ENCODE measurements at places on chromosomes 12 and 14.
A peak's percentile ranks its signal among the peaks of the same experiment; 100 is the strongest.

GRCh38 chr14:101018561-101019290, 115.2 kb upstream of the RTL1 start:
- peak; percentile 1 for DNase-seq

GRCh38 chr12:56571121-56571520, 49.5 kb downstream of the RBMS2 start:
- DNase-seq: no peak

DNA sequence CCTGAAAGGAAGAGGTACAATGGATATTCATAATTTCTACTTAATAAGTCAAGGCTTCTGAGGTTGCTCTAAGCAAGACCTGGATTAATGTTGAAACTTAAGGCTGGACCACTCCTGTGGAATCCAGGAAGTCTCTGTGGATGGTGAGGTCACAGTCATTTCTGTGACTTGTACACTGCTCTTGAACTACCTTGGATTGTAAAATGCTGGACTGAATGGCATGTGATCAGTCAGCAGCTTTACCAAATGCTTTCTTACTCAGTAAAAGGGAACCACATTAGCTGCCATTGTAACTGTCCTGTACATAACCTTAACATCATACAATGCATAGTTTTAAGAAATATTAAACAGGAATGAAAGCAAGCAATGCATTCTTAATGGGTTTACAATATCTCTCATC, 182.9 kb downstream of the NOVA1 start:
- no peak for DNase-seq

DNA sequence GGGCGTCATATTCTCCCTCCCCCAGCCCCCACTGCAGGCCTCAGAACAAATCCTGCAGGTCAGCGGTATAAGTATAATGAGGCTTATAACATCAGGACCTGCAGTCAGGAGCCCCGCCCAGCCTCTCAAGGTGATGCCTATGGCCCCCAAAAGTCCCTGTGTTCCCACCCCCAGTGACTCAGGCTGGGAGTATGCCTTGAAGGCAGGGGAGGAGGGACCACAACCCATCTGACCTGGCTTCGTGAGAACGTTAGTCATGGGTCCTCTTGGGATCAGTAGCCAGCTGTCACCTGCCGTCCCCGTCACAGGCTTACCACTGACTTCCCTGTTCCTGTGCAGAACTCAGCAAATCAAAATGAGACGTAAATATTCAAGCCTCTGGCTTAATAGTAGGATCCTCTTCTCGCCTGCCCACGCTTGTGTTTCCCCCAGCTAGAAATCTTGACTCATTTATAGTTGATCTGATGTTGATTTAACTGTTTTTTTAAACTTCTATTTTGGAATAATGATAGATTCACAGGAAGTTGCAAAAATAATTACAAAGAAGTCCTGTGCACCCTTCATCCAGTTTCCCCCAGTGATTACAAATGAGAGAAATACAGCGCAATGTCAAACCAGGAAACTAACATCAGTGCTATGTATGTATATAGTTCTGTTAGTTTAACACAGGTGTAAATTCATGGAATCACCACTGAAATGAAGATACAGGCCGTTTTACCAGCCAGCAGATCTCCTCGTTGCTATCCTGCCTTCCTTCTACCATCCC, 107.5 kb downstream of the ADGRD1 start:
- DNase-seq: peak; percentile 52

DNA sequence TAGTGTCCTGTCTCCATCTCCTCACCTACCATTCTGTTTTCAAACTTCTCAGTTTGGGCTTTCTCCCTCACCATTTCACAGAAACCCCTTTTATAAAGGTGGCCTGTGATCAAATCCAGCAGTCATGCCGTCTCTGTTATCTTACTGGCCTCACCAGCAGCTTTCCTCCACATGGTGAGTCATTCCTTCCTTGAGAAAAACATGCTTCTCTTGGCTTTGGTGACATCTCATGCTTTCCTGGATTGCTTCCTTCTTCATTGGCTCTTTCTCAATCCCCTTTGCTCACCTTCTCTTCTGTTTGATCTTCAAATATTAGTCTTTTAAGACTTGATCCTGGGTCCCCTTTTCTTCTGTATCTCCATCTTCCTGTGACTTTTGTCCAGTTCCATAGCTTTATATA, 164.9 kb downstream of the ANO4 start:
- no peak for DNase-seq

GRCh38 chr14:30907659-30908057, 33.3 kb downstream of the COCH start:
- no peak for DNase-seq

GRCh38 chr12:106081606-106082005, 57.1 kb downstream of the NUAK1 start:
- DNase-seq: peak; percentile 53

- DNase-seq: no peak
Measured at GRCh38 chr12:101854747-101855146, 22.6 kb upstream of the DRAM1 start.

DNA sequence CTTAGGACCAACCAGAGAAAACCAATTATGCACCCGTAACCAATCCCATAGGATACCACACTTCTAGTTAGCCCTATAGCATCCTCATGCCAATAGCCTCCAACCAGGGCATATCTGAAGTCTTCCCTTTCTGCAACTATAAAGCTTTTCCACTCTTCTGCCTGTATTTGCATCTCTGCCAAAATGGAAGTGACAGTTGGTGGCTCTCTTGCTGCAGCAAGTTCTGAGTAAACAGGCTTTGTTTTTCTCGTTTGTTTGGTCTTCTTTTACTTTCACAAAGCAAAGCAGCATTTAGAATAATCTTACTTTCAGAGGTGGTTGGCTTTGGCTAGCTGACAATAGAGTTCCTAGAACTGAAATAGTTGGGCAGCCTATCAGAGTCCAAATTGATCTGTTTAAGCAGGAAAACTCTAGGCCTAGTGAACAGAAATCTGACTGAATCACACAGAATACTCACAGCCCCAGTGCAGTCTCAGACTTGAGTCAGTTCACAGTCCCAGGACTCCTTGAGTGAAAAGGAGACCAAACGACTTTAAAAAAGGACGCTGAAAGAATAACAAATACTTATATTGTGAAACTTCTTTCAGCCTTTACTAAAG, 1029.7 kb upstream of the LRFN5 start:
- DNase-seq: no peak

DNA sequence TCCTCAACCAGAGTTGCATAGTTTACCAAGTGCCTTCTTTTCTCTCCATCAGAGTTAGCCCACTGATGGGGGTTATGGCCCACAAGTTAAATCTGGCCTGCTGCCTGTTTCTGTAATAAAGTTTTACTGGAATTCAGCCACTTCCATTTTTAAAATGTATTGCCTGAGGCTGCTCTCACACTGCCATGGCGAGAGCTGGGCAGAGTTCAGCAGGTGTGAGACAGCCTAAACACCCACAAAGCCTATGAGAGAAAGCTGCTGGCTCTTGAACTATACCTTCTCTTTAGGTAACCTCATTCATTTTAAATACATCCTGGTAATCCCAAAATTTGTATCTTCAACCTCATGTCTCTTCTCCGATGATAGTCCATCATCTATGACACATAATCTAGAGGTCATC, 86.1 kb downstream of the BCL2L14 start:
- no peak for DNase-seq

DNA sequence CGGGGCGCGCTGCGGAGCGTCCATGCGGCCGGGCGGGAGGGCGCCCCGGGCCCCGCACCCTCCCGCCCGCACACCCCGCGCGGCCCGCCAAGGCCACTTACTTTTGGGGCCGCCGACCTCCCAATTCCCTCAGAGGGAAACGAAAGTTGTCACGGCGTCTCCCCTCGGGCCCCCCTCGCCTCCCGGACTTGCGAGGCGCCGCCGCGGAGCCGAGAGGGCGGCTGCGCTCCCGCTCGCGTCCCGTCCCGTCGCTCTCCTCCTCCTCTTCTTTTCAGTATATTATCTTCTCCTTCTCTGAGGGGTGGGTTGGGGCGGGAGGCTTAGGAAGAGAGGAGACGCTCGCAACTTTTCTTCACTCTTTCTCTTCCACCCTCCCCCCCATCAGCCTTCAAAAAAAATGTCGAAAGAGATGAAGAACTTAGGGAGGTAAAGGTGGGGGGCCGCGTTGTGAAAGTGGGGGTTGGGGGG, 613 bp downstream of the DUSP16 start:
- peak; percentile 20 for DNase-seq

DNA sequence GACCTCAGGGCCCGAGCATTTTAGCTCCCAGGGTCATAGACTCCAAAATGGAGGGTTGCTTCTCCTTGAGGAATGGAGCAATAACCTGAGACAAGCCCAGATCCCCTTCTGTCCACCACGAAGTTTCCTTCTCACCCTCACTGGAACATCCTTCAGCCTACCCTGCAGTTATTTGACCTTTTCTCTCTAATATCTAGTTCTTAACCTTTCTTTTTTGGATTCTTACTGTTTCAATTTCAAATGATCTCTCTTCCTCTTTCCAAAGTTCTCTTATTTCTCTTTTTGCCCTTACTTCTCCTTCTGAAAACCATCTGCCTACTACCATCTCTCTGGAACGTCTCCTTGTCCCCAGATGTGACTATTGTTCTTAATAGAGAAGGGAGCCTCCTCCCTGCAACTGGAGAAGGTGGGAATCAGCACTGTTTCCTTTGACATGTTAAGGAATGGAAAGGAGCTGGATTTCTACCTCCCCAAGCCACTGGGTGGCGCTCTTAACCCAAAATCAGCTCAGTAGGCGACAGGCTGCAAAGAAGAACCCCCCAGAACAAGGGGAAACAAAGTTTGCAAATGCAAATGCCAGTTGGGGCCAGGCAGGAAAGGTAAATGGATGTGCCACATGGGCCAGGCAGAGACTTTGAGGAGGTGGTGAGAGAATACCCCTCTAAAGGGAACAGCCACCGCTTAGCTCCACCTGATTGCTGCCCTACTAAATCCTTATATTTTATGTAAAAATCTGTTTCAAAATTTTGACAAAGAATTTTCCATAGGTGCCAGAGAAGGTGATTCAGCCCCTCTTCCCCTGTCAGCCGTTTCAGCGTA, 22.4 kb upstream of the PDE1B start:
- DNase-seq: peak; percentile 69

DNA sequence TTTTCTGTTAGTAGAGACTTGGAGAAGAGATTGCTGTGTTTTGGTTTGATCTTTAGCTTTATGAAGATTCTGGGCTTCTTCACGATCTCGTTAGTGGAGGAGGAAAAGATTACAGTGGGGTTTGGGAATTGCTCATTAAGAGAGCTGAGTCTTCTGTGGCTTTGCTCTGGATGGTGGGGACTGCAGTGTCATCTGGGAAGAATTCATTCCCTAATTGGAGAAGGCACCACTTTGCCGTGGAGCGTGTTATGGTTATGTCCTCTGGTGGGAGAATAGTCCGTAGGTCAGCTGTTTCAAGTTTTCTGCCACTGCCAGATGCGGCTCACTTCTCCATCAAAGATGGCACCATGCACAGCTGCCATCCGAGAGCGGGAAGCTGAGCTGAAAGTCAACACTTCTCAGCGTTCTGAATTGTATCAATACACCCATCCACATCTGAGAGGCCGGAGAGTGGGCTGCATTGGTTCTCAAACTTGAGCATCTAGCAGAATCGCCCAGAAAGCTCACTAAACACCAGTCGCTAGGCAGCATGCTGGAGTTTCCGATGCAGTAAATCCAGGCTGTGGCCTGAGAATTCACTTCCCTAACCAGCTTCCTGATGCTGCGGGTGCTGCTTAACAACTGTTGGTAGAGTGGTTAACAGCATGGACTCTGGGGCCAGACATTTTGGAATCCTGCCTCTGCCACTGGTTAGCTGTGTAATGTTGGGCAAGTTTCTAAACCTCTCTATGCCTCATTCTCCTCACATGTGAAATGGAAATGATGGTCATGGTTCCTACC, 117.8 kb downstream of the PLXNC1 start:
- no peak for DNase-seq

GRCh38 chr12:113413488-113413939, 8.7 kb upstream of the SDSL start:
- DNase-seq: peak; percentile 23

GRCh38 chr14:53613404-53614253, 343.0 kb downstream of the BMP4 start:
- peak; percentile 78 for DNase-seq

DNA sequence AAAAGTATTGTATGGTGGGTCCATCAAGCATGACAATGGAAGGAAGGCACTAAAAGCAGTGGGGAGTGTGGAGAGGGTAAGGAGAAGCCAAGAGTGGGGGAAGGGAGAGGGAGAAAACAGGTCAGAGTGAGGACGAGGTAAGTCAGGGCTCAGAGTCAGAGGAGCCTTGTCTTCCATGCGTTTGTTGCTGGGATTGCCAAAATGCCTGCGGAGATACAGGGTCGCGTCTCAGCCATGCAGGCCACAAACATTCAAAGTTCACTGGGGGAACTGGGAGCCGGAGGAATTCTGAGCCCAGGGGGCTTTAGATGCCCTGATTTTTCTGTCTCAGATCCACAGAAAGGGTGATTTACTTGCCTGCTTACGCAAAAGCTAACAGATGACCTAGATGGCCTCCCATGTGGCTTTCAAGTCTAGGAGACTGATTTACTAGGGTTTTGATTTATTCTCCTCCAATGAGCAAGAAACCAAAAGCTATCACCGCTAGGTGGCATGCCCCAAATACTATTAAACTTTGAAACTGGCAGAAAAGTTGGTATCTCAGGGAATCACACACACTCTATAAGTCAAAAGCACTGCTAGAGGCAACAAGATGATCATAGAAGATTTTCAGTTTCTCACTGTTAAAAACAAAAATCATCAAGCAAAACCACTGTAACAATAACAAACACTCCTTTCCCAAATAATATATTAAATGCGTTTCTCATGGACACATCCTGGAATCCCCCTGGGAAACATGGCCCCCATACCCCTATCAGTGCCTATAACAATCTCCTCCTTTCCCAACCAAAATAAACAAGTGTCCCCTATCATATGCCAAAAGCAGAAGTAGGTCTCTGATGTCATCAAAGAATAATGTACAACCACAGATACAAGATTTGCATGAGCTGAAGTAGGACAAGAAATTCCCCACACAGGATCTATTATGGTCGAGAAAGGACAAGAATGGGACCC, 26.6 kb upstream of the MDM1 start:
- DNase-seq: peak; percentile 42

- no peak for DNase-seq
Measured at GRCh38 chr14:75120541-75121291, 6.1 kb downstream of the NEK9 start.

- DNase-seq: no peak
Measured at GRCh38 chr12:132076711-132077110, 67.4 kb downstream of the DDX51 start.

DNA sequence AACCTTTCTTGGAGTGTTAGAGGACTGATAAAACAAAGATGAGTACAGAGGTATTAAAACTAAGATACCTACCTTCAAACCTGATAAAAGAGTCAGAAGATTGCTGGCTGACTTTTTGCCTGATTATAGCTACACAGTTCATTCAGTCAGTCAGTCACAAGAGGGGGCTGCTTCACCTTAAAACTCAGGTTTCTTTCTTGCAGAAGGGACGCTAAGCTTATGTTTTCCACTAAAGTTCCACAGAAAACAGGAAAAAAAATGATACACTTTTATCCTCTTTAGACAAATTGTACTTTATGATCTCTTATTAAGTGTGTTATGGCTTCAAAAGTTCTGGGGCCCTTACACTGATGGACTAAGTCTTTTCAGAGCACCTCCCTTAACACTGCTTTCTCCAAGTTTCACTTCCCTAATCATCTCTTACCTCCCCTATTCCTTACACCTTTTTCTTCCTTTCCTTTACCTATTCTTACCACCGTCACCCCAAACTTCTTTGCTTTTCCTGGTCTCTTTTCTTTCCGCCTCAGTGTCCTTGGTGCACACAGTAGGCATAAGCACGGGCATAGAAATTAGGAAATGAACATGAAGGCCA, 448.7 kb upstream of the OR4E1 start:
- DNase-seq: no peak

- no peak for DNase-seq
Measured at GRCh38 chr12:76698316-76698715, 65.6 kb upstream of the ZDHHC17 start.

All from SJCRH30 (cell line).